Hematopoietic multipotent progenitor cell treated with erythropoietin and hydrocortisone succinate and interleukin-3 and kit ligand, for 8 days (in vitro differentiated cells): ENCODE measurements at places on chromosomes 16 and 17.
A peak's percentile ranks its signal among the peaks of the same experiment; 100 is the strongest.

GRCh38 chr16:81696166-81696960 lies 82.7 kb upstream of the PLCG2 start:
- peak; percentile 89 for DNase-seq

DNA sequence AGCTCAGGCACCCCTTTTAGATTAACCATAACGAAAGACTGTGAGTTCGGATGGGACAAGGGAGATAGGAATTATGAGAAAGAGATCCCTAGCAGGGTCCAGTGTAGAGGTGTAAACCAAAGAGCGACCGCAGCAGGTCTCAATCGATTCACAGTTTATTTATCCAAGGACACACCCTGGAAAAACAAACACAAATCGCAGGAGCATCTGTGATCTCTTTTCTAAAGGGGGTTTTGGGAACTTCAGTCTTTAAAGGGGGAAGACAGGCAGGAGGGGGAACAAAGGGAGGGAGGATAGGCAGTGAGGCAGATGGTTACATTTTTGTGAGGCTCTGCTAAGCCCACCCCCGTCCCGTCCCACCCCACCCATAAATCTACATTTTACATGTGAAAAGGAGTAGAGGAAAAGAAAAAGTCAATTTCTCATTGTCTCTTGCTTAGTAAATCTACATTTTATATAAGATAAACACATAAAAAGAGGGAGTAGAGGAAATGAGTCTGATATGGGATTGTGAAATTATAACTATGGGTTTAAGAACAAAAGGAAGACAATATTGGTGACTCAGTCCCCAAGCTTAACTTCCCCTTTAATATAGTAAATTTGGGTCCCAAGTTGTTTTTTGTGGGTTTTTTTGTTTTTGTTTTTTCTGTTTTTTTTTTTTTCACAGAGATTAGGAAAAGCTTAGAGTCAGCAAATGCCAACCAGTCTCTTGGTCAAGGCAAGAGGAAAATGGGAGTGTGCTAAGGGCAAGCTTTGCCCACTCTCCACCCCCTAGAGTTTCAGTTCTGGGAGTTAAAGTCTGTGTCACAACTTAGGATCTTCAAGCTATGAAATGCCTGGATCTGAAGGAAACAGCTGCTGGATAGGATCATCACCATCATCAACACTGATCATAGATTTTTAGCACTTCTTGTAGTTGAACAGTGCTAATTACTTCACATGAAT lies 160.9 kb upstream of the CDH5 start:
- no peak for DNase-seq

DNA sequence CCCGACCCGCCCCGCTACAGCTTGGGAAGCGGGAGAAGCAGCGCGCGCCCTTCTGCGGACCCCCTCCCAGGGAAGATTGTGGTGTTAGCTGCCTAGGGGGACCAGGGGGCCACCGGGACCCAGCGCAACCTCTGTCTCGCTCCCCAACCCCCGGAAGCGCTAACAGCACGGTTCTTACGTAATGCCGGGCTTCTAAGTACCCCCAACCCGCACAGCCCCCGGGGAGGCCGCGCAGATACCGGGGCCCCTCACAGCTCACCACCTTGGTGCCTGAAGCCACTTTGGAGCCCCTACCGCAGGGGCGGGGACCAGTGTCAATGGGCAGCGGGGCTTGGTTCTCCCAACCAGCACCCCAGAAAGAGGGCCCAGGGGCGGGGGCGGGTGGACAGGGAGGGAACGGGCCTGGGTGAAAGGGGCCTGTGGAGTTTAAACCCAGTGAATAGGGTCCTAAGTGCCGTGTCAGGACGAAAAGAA lies 348 bp downstream of the MPP2 start:
- no peak for DNase-seq

DNA sequence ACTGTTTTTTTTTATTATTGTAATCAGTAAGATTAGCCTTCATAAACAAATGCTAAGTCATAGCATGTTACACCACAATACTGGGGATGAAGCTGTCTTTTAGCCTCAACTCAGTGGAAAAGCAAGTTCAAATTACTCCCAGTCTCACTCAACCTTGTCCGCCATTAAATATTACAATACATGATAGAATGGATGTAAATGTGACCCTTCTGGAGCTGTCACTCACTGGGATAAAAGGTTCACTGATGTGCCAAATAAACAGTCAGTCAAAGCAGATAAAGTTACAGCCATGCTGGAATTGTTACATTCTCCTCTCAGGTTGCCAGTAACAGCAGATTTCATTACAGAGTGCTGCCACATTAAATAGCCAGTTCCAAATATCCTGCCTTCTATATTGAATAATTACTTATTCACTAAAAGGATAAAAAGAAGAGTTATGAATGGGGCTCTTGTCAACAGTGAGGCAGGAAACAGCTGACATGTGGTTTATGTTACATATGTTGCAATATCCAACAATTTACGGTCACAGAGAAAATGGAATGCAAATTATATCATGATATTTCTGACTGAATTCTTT lies 53.4 kb downstream of the BRIP1 start:
- no peak for DNase-seq

- DNase-seq: no peak
Observed at GRCh38 chr16:20175358-20175757, 101.7 kb upstream of the GPR139 start.

- no peak for DNase-seq
Observed at GRCh38 chr17:45667591-45668171, 116.4 kb upstream of the CRHR1 start.

DNA sequence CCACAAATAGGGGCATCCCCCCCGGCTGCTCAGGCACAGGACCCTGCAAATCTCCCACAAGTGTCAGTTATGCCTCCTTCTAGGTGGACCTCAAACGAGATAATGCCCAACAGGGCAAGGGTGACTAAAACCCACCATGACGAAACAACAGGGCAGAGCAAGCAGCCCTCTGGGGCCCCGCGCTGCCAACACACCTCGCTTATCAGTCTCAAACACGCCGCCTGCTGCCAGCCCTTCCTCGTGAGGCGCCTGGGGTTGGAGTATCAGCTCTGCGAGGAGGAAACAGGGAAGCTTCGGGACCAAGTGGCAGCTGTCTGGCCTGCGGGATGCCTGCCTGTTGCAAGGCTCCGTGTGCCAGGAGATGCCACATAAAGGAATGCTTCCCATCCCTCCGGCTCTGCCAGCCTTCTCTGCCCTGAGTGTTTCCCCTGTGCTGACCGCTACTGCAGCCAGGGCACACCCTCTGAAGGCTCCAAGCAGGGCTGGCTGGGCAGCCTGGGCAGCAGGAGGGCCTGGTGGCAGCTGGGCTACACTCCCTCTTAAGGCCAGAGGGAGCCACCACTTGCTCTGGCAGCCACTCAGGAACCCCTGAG lies 2.5 kb downstream of the SMIM5 start:
- DNase-seq: peak; percentile 98

DNA sequence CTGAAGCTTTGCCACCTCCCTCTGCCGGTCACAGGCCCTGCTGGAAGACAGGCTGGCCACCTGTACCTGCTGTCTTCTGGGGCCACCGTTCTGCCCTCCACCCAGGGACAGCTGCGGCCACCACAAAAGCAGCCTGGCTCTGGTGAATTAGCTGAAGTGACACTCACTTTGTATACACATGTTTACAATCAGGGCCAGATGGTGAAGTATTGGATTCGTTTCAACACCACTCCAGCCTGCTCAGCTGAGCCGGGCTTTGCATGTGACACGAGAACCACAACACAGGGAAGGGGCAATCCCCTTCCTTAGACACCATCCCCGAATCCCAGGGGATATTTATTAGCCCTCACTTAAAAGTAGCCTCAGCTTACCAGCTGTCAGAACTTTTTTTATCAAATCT lies 191.5 kb upstream of the RPL38 start:
- DNase-seq: no peak
